ENCODE measurements at places on chromosomes 5 and 9.

DNA sequence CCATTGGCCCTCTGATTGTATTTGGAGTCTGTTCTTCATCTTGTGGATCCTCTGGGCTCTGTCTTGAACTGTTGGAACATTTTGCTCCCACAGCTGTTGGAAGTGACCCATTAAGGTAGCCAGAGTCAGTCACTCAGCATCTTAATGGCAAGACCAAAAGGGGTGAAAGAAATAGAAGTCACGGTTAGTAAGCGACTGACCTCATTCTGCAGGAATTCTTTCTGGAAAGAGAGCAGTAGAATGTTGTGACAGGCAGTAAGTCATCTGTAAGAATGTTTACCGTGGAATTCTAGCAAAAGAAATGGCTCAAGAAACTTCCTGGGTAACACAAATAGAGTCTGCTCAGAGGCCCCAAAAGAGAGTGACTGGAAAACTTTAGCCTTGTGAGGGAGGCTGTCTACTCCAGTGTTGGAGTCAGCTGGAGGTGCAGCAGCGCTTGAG, 28.6 kb upstream of the TNC start:
- peak; percentile 96 for DNase-seq

DNA sequence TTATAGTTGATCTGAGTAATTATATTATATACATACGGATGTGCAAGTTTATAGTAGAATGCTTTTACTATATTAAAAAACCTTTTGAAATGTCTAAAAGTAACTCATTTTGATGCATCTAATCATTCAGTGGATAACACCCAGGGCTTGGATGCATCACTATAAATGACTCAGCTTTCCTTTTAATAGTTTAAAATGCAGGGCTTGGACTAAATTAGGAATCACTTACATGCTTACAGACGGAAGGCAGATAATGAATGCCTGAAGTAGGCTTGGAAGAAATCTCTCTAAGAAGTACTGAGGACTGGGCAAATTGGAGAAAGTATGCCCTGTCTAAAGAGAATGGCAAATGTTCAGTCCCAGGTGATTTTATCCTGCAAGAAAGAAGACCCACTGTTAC, 362.5 kb upstream of the CCNH start:
- DNase-seq = no peak

DNA sequence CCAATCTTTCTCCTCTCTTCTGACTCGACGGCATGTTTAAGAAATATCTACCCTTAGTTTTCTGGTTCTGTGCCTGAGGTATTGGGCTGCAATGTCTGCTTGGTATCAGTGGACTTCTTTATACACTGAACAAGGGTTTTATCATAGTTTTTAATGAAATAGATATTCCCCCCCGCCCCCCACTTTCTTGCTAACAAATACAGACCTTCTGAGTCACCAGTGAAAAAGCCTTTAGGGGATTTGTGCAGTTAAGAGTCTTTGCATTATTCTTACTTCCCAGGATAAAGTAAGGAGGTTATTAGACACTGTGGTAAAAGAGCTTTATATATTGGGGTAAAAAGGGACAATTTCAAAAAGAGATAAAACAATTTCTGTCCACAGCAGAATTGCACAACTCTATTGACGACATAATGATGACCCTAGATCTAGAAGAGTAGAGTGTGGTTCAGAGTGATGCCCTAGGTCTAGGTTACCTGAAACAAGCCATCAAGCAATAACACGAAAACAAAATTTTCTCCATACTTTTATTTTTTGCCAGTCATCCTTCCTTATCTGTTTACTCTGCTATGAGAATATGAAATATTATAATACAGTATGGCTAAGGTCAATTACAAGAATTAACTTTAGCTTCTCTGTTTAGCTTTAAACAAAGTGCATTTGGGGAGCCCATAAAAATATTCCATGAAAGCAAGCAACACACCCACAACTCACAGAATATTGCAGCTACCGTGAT, 110.7 kb downstream of the PLK2 start:
- DNase-seq = peak; percentile 32

GRCh38 chr9:112711050-112711689, 6.7 kb downstream of the INIP start:
- DNase-seq = peak; percentile 45

GRCh38 chr5:8134609-8135008, 265.7 kb downstream of the MTRR start:
- DNase-seq = no peak

DNA sequence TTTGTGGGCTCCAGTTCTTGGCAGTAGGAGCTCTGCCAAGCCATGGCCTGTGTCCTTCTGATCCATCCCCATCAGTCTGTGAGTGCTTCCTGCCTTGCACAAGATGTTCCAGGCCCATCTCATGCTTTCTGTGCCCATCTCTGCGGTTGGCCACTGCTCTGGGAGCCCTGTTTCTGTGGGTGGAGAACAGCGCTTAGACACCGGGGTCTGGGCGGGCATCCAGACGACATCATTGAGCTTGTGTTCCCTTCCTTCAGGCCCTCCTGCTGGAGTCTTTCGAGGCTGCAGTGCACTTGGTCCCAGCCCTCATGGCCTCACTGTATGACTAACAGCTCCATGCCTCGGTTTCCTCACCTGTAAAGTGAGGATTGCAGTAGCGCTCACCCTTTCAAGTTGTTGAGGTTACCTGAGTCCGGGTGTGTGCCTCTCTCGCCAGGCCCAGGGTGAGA, 14.9 kb upstream of the CARD19 start:
- no peak for DNase-seq

DNA sequence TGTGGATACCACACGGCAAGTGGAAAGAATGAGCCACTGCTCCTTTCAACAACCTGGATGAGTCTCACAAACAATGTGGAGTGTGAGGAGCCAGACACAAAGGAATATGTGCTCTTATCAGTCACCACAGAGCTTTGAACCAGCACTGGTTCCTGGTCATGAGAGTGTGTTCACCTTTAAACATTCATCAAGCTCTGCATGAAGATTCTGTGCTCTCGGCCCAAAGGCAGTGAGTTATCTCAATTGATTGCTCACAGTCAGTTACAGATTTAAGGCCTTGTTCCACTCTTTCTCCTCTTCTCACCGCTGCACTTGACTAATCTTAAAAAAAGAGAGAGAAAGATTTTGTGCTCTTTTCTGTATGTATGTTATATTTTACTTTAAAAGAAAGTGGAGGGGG, 19.4 kb downstream of the LRSAM1 start:
- no peak for DNase-seq

DNA sequence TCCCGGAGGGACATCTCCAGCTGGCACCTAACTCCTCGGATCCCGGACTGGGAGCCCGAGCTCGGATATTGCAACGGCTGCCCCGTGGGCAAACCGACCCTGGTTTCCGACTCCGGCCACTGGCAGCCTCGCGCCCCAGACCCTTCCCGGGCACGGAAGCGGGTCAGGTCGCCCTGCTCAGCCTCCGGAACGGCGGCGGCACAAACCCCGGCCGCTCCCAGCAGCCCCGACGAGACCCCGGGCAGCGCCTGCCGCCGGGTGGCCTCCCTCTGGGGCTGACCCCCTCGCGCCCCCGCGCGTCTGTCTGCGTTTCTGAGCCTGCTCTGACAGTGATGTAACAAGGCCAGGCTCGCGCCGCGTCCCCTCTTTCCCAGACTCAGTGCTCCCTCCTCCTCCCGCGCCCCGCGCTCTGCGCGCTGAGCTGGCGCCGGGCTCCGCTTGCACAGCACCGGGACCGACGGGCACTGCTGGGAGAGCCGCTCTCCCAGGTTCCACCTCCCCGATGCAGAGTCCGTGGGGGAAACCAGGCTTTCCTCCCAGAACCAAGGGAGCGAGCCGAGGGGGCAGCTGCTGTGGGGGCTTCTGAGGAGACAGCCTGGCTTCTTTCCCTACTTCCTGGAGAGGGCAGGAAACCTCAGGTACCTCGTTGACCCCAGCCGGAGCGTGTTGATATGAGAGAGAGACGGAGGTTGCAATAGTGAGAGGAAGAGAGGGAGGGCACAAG, at the start of gene TMEM215:
Gene TMEM215 (plus strand): TSS at position 373 of the 724 bp plus-strand sequence. CDS start 644 bp downstream, outside the sequence.
- peak; percentile 1 for DNase-seq

DNA sequence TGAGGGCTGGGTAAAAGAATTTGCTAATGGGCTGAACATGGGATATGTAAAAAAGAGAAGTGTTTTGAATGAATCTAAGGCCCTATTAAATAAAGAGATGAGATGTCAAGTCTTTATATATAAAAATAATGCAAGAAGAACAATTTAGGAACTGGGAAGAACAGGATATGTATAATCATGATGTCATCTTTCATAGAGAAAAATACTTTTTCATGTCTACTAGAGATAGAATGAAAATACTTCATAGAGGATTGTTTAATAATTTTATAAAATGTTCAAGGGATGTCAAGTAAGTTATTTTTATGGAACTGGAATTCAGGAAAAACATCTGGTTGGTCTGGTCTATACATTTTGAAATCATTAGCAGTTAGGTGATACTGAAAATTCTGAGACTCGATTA, 799.0 kb upstream of the CTNND2 start:
- DNase-seq = no peak

DNA sequence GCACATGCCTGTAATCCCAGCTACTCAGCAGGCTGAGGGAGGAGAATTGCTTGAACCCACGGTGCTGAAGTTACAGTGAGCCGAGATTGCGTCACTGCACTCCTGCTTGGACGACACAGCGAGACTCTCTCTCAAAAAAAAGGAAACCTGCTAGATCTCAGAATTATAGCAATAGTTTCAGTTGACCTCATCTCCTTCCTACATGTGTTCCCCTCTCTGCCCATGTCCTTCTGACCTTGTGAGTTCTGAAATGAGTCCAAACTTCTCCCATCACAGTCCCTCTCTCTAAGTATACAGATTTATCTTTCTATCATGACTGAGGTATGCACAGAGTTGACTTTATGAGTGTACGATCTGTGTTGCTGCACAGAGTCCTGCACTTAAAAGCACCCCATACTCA, 44.6 kb upstream of the SHOC1 start:
- peak; percentile 18 for DNase-seq

DNA sequence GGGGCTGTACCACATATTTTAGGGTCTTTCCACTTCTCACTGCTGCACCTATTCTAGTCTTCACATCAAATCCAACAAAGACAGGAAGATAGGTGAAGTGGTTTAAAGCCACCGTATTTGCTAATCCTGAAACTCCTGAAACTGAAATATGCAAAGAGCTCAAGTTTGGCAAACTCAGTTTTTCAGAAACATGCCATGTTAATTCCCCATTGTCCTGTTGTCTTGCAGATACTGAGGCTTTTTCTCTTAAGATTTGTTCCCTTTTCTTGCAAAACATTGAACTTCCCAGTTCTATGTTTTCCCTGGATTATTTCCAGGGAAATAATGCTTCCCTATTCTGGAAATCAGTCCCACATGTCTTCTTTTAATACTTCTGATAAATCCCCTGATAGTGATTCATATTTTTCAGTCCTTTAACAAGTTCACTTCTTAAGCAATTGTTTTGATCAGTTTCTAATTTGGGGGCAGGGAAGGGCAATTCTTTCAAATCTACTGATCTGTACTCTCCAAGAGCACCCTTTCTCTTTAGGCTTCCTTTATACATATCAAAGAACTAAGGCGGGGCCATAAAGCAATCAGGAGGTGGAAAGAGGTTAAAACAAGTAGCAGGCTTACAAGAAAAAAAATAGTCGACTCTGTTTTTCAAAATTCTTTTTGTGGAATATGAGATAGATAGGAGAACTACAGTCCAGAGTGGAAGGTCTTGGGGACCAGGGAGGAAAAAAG, 648.5 kb downstream of the BNC2 start:
- peak; percentile 73 for DNase-seq

GRCh38 chr5:125011947-125012346, 265.5 kb upstream of the ZNF608 start:
- no peak for DNase-seq

GRCh38 chr5:55219770-55220169, 7.3 kb downstream of the MCIDAS start:
- DNase-seq = no peak

- peak; percentile 25 for DNase-seq
These were observed 54.7 kb downstream of the MACROH2A1 start for GRCh38 chr5:135344349-135344748.

- DNase-seq = no peak
These were observed 2.6 kb downstream of the TCF7 start for GRCh38 chr5:134116789-134117761.

- DNase-seq = no peak
These were observed 284.2 kb upstream of the ADAMTS16 start for GRCh38 chr5:4855880-4856279.

DNA sequence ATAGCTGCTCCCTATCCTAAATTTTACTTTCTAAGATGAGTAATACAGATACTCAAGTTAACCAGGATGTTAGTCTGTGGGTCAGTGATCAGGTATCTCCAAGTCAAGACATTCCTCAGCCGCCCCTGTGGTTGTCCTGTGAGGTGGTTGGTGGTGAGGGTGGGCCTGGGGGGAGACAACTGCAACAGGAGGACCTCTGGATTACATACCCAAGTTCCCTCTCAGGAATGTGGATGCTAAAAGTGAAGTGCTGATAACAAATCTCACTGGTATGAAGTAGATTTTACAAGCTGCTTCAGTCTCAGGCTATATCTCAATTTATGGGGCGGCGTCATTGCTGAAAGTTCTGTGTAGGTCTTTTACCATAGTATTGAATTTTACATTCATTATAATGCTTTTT, 38.3 kb downstream of the SLC1A3 start:
- DNase-seq = peak; percentile 38

GRCh38 chr9:125982798-125983406, 235.7 kb downstream of the PBX3 start:
- no peak for DNase-seq

- no peak for DNase-seq
These were observed 77.2 kb downstream of the PAX5 start for GRCh38 chr9:36956908-36957307.

GRCh38 chr5:120507800-120508463, 43.8 kb downstream of the PRR16 start:
- DNase-seq = peak; percentile 80

- DNase-seq = no peak
These were observed 91.1 kb downstream of the BRINP1 start for GRCh38 chr9:119278171-119278570.

- DNase-seq = no peak
These were observed 25.8 kb downstream of the LYSMD3 start for GRCh38 chr5:90503596-90503995.

DNA sequence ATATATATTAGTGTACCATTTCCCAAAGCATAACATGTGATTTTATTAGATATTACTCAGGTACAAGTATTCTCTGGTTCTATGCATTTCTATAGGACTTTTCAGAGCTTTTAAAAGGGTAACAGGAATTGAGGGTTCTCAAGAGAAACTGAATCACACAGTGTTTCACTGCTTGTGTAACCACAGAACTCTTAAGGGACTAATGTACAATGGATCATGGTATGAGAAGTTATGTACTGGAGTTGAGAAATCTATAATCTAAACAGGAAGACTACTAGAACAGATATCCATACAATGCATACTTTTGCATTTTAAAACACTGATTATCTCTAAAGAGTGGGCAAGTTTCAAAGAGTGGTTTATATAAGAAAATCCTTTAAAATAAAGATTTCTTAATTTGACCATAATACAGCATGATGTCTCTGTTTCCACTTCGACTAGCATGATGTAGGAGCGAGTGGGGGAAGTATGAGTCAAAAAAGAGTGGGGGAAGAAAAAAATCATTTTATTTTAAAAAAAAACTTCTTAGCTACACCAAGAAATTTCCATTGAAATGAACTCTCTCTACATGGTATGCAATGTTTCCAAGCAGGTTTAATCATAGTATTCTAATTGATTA, 183.5 kb downstream of the RFX3 start:
- DNase-seq = peak; percentile 65
